ENCODE measurements at places on chromosomes 4 and X.
A peak's percentile ranks its signal among the peaks of the same experiment; 100 is the strongest.

DNA sequence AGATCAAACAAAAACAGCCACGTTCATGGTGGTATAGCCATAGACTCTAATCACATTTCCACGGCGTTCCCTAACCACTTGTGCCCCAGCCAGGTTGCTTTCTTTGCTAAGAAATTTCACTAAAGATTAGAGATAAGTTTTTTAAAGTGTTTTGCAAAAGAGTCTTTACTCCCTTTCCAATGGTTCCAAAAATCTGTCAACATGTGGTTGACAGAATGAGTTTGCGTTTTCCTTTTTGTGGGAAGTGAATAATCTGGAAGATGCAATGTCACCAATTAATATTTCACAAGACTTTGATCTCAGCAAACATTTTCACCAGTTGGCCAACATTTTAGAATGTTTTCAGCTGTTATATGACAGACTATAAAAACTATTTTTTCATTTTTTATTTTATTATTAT, 35.3 kb downstream of the CXCL1 start:
- no peak for DNase-seq

DNA sequence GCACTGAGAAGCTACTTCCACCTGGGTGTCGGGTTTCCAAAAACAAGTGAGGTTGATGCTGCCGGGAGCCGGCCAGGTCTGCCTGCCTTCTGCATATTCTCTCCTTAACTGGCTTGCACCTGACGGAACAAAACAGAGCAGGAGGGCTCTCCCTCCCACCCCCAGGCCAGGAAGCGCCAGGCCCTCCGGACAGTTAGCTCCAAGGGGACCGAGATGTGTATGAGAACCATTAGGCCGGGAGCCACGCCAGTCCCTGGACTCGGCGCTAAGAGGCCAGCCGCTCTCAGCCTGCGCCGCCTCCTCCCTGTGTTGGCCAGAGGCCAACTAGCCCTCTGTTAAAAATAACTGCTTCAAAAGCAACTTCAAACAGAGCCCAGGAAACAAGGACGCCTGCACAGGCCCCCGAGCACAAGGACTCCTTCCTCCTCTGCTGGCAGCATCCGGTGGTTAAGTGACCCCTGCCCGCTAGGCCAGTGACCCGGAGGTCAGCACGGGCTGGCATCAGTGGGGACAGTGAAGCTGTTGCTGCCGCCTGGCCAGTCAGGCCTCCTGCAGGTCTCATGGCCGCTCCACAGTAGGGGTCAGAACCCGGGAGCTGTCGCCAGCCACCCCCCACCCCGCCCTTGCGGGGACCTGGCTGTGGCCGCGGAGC, 107.9 kb downstream of the ABLIM2 start:
- DNase-seq, result no peak

DNA sequence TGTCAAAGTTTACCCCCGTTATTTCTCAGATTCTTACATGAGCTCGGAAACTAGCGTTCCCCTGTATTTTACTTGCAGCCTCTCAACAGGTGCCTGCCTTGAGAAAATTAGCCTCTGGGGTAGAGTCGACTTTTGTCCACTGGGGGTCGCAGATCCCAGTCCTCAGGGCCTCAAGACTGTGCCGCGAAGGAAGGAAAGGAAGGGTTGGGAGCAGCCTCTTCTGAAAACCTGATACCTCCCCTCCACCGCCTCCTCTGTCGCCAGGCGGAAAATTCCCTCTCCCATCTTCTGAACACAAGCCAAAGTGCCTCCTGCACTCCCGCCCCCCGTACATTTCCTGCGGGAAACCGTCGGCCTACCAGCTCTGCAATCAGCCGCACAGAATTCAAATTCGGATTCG, 44.4 kb upstream of the TMSB15B start:
- peak; percentile 49 for DNase-seq

- DNase-seq, result no peak
Measured at GRCh38 chrX:35150052-35150451, 207.5 kb downstream of the FAM47B start.

DNA sequence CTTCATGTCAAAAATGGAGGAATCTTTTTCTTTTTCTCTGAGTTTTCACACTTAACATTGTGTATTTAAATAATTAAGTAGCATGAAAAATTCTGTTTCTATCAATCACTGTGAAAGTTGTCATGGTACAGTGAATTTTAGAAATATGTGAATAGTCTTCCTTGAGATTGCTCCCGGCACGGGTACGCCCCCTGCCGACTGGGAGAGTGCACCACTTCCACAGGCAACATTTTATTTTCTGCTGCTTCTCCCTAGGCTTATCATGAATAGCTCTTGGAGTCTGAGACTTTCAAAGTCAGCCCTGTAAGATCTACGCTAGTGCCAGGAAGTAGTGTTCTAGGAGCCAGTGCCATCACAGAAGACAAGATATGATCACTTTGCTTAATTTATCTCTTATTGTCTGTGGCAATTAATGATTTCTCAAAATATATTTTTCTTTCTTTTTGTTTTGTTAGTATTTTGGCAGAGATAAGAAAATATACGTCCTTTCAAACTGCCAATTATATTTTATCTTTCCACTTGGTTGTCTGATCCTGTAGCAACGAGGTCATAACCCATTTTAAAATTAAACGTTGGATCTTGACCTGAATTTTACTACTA, 763.8 kb upstream of the AADAT start:
- DNase-seq, result peak; percentile 39

DNA sequence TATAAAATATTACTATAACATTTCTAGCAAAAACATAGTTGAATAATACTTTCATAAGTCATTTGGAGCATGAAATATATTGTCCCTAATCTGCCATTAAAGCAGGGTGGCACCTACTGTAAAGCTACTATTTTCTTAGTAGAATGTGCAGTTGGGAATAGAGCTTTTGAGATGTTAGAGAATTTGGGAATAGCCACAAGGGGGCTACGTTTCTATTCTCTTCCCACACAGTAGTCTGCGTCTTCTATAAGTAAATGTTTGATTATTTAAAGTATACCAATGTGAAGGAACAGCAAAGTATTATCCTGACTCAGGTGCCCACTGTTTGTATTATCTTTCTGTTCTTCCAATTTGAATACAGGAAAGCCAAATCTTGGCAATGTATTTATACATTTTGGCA, 323.2 kb upstream of the GIMD1 start:
- no peak for DNase-seq

DNA sequence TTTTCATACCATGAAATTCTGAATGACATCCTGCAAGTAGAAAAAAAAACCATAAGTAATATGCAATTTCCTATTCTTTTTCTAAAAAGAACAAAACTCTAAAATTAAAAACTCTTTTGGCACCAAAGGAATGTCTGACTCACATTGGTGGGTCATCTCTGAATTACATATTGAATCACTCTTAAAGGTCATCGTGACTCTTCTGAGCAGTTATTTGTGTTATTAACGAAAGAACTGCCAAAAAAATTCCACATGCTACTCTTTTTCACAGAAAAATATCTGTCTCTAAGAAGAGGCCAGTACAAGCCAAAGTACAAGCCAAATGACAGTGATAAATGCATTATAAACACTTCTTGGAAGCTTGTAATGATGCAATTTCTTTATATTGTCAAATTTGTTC, 282.2 kb downstream of the GUCY2F start:
- DNase-seq, result no peak

GRCh38 chrX:72576141-72576894, 3.7 kb upstream of the HDAC8 start:
- DNase-seq, result no peak

GRCh38 chrX:154019633-154020528, at the start of gene IRAK1:
Gene IRAK1 (minus strand): TSS chrX:154019902. CDS start chrX:154019812, 90 bp downstream.
- DNase-seq, result peak; percentile 80

DNA sequence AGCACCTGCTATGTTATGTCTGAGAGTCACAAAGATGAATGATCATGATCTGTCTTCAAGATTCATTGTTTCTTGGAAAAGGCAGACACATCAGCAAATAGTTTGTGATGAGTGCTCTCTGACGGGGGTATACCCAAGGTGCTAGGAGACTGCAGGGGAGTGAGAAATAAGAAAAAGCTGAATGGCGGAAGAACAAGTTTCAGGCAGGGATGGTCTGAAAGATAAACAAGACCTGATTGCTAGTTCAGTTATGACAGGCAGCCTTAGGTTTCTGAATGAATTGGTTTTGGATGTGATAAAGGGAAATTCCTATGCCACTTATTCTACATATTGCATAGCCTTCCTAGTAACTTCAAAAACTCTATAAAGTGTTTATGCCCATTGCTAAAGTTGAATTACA, 327.0 kb upstream of the DKK2 start:
- DNase-seq, result no peak

- no peak for DNase-seq
Measured at GRCh38 chr4:172009446-172010230, 196.4 kb downstream of the GALNTL6 start.

DNA sequence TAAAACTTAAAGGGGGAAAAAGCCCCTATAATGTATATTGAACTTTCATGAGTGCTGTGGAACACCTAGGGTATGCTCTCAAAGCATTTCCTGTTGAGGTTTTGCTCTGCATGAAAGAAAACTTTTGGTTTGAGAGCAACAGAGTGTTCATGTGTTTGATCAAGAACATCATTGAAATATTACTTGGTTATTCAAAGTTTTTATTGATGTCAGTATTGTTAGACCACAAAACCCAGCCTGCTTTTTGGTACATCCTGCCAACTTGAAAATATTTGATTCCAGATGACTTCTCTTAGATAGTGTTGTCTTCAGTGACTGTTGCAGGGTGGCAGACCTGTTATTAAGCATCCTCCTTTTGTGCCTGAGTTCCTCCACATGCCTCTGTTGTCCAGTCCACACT, 68.0 kb downstream of the N4BP2 start:
- DNase-seq, result no peak

GRCh38 chrX:78619834-78620233, 39.3 kb downstream of the RTL3 start:
- no peak for DNase-seq

DNA sequence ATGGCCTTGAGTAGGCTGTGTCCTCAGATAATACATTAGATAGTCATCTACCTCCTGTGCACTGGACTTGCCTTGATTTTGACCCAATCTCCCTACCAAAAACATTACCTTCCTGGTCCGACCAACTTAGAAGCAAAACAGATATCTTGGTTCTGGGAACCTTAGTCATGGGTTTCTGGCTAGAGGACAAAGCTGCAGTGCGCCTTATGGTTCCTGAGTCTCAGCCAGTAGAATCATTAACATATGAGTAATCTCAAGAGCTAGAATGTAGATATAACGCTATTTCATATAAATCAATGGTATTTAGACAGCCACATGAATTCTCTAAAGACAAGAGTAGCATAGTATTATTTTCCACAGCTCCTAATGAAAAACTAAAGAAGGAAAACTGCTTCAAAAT, 83.1 kb downstream of the GRIA3 start:
- DNase-seq, result no peak

GRCh38 chr4:129966175-129966574, 870.2 kb downstream of the C4orf33 start:
- no peak for DNase-seq

DNA sequence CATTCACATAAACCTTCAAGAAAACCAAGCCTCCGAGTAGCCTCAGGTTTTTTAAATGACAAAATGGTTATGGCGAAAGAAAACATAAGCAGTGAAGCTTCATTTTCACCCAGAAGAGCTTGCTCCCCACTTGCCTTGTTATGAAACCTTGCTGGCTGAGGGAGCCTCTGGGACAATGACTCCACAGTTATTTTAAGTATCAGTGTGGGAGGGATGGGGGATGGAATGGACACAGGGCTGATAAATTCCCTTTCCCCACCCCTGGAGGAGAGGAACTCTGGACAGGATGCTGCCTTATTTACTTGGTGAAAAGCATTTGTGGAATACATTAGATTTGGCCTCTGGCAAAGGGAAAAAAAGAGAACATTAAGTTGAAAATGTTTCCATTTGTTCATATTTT, 220.7 kb upstream of the CNKSR2 start:
- no peak for DNase-seq

DNA sequence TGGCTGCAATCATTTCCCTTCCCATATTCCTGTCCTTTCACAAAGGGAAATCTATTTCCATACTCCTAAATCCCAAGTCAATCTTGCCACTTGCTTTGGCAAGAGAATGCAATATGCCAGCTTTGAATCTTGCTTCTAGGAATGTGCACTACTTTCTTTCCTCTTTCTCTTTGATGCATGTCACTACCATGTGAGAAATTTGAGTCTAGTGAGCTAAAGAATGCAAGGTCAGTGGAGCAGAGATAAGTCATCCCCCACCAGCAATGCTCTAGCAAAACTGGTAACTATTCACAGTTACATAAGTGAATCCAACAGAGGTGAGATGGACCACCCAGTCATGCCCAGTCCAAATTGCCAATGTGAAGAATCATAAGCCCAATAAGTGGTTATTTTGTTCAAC, 910.4 kb downstream of the RAB28 start:
- no peak for DNase-seq

DNA sequence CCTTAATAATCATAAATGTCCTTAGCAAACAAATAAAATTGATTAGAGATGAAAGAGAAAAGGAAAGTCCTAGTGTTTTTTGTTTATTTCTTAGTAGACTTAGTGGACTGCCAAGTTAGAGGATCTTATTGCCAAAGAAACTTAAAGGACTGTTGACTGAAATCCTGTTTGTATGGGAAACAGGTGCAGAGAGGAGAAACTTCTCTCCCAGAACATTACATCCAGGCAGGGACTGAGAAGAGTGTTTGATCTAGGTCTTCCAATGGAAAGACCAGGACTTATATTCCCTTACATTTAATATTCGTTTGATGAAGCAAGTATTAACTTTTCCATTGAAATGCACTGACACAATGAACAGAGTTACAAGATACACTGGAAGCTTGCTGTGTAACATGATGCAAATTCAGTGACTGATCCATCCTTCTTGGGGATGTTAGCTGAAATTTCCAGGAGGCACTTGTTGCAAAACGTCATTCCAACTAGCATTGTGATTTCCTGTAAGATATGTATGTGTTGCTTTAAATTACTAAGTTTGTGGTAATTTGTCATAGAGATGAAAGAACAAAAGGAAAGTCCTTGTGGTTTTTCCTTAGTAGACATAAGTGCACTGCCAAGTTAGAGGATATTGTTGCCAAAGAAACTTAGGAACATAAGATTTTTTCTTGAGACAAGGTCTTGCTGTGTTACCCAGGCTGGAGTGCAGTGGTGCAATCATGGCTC, 505.6 kb downstream of the STIM2 start:
- DNase-seq, result no peak

DNA sequence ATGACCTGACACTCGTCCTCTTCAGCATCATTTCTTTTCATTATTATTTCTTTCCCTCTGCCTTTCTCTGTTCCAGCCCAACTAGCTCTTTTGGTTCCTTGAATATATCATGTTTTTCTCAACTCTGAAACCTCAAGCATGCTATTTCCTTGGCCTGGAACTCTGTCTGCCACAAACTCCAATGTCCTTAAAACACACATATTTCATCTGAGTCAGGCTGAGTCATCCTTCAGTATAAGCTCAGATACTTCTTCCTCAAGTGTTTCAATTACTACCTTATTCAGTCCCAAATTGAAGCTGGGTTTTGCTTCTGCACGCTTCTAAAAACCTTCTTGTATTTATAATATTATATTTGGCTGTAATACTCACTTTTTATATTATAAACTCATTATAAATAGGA, 424.2 kb downstream of the PDGFC start:
- DNase-seq, result no peak

- DNase-seq, result no peak
Measured at GRCh38 chrX:154486052-154486395, 391 bp downstream of the UBL4A start.
